ENCODE measurements at places on chromosomes 13 and 19. TPM values are rescaled to one million over a fixed set of nuclear protein-coding genes. Genes with fewer than 3 reads are reported as not detected.

TMEM272 gene
- total RNA-seq = 0.16 TPM

DNA sequence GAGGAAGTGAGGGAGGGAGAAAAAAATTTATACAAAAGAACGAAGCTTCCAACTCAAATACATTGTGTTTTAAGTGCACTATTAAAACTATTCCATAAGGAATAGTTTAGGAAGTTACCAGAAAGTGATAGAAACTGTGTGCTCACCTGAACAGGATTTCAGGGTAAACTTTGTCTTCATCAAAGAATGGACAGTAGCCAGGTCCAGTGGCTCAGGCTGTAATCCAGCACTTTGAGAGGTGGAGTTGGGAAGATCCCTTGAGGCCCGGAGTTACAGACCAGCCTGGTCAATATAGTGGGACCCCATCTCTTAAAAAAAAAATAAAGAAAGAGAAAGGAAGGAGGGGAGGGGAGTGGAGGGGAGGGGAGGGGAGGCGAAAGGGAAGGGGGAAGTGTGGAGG lies 13.0 kb upstream of the CDADC1 start:
- no peak for DNase-seq

- no peak for DNase-seq
These were observed 50.0 kb downstream of the LATS2 start for GRCh38 chr13:21011378-21011777.

GRCh38 chr19:33402421-33403220 lies 29.1 kb downstream of the CEBPG start:
- DNase-seq = no peak

- no peak for DNase-seq
These were observed 913.8 kb upstream of the SLITRK5 start for GRCh38 chr13:86757236-86757978.

DNA sequence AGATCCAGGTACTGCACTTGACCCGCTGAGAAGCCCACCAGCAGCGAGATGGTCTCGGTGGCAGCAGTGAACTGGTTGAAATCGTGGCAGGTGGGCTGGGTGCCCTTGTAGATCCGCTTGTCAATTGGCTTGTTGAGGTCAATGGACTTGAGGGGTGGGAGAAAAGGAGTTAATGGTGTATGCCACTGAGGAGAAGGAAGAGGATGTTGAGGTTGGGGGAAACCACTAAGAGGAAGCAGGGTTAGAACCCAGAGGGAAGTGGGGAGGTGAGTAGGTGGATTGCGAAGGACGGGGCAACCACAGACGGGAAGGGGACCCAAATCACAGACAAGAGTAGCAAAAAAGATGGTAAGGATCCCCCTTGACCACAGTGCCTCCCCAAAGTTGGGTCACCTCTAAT lies 1.7 kb downstream of the DMWD start:
- DNase-seq = no peak

DNA sequence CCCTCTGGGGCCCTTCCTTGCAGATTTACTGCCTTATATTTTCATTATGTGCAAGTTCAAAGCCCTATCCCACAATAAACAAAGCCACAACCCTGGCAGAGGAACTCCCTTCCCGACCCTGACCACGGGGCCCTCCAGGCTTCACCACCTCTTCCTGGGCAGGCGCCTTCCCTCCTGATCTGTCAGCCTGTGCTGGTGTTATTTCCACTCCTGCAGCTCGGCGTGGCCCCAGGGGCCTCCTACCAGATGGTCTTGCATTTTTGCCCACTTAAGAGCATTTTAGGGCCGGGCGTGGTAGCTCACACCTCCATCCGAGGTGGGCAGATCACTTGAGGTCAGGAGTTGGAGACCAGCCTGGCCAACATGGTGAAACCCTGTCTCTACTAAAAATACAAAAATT lies 22.8 kb downstream of the SLC15A1 start:
- no peak for DNase-seq

CEACAM8 gene
- not detected for total RNA-seq

DNA sequence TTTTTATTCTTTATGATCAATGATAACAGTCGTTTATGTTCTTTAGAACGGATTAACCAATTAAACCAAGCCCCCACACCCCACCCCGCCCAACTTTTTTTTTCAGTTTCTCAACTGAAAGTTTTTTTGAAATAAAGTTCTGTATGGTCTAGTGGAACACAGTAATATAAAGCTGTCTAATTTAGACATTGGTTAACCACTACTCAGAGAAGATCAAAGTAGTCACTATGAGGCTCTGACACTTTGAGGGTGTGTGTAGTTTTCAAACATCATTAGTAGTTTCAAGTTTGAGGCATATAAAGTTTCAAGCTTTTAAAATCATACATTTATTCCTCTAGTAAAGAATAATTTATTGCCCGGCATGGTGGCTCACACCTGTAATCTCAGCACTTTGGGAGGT lies 413.2 kb downstream of the EFNB2 start:
- DNase-seq = no peak

- no peak for DNase-seq
These were observed 281.6 kb downstream of the DNAJC15 start for GRCh38 chr13:43304945-43305344.

DNA sequence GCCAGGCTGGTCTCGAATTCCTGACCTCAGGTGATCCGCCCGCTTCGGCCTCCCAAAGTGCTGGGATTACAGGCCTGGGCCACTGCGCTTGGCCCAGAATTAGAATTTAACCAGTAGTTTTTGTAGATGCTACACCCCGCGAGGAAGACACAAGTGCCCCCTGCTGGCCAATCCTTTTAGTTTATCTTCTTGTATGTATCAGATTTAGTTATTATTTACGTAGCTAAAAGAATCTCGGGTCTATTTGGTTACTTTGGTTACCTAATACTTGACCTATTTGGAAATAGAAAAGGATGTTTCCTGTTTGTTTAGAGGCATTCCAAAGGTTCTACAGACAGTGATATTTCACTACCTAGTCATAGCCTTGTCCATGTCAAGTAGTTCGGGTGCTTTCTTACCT lies 22.0 kb downstream of the MUC16 start:
- DNase-seq = no peak

KLK3 gene
- total RNA-seq = not detected

DNA sequence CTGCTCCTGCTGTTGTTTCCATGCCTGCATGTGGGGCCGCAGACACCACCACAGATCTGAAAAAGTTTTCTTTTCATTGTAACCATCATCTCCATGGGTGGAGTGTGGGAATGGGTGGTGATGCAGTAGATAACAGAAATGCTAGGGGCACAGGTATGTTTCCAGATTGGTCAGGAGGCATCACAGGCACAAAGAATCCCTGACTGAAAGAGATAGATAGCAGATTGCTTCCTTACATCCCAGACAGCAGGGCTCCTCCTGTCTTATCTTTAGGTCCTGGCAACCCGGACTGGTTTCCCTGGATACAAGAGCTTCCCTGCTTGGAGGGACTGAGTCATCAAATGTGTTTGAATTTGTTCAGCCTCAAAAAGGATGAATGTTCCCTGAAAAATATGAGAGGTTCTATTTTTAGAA lies 1937.6 kb downstream of the PCDH9 start:
- DNase-seq = no peak

DNA sequence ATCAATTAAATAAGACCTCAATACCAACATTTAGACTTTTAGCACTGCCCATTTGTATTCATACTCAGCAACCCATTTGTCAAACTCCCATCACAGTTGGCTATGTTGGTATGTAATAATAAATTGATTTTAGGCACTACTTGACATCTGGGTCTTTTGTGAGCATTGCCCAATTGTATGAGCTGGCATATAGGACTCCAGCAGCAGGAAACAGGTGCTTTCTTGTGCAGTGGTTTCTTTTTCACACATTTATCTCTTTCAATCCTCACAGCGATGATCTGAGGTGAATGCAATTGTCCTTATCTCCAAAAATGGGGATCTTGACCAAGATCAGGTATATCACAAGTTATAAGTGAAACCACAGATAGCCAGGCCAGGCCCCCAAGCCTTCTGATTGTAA lies 96.9 kb upstream of the OXGR1 start:
- DNase-seq = no peak

DNA sequence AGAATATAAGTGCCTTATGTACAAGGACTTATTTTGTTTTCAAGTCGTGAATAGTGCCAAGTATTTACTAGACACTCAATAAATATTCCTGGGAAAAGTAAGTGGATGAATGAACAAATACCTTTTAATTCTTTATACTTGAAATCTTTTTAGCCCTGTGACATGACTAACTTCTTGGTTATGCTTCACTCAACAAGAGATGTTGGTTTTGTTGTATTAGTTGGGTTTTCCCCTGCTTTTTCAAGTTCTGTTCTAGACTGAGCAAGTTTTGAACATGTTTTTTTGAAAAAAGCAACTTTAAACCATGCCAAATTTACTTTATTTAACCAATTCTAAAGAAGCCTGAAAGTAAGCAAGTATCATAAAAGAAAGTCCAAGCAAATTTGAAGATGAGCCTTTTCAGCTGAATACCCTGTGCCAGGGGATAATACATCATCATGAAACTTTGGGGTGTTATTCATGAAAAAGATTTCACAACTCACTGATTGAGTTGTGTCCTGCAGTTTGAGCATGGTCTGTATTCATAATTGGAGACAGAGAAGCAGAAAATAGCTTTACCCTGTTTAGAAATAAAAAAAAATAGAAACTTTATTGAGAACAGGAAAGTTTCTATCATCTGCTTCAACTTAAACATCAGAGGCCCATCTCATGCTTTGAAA lies 11.1 kb downstream of the LMO7 start:
- DNase-seq = no peak

- DNase-seq = no peak
These were observed 70.7 kb upstream of the ANKRD10 start for GRCh38 chr13:110985541-110985940.

DNA sequence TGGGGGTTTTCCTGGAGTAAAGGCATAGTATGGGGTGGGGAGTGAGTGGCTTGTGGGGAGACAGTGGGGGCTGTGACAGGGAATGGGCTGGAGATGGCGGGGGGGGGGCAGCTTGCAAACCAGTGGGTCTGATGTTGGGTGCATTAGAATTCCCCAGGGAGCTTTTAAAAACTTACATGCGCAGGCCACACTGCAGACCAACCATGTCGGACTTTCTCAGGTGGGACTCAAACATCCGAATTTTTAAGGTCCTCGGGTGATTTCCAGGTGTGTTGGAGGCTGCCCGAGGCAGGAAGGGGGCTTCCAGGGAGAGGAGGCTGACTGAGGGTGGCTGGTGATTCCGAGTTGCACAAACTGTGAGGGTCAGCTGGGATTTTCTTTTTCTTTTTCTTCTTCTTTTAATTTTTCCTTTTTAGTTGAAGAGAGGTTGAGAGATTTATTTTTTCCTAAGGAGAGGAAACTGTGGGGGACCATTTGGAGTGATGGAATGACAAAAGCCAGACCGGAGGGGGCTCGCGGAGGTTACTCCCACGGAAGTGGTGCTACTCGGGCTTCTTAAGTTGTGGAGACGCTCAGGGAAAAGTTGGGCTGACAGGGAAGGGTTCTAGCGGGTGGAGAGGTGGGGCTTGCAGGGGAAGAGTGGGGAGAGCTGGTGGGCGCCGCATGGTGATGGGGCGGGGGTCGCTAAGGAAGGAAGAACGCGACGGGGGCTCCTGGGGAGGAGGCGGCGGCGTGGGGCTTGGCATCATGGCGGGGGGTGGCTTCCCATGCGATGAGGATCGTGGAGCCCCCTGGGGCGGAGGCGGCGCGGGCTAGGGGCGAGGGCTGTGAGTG lies 997 bp upstream of the CACNG8 start:
- no peak for DNase-seq

DNA sequence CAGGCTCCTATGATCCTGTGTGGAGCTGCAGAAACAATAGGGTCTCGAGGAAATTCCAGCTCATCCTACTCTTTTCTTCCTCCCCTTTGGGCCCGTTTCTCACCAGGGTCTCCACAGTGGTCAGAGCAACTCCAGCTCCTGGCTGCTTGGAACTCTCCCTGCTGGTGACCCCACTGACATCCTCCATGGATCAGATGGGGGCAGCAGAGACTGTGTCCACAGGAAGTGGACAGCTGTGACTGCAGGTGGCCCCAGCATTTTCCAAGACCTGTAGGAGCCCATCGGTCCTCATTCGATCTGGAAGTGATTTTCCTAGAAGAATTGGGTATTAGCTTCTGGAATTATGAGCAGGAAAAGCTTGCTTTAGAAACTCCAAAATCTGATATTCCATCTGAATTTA lies 208.5 kb downstream of the ZNF536 start:
- DNase-seq = no peak

DNA sequence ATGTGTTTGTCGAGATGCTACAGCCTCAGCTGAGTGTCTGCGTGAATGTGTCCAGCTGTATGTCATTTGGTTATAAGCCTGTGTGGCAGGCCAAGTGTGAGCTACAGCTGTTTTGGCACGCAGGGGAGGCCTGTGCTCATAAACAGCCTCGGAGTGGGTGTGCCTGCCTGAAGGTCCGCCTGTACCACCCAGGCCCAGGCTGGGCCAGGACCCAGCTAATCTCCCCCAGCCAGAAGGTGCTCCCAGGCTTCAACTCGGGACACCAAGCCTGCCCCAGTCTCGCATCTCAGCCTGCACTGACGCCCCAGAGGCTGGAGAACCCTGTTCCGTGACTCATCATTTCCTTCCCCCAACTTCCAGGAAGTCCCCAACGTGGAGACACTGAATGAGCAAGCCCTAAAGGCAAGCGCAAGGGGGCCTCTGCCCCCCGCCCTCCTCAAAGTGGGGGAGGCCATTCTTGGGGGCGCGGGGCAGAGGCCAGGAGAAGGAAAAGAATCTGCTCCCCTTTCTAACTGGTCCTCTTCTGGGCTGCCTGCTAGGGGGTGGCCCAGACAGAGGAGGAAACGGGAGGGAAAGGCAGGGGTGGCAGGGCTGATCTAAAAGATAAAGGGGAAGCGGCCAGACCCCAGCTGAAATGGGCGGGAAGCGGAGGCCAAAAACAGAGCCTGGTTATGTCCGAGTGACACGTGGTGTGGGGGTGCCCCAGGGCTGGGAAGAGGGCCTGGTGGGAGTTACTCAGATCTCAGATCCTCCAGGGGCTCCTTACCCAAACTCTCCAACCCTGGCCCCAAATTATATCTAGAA lies 2.0 kb downstream of the SLC1A5 start:
- peak; percentile 69 for DNase-seq

MYO1F gene
- 13.9 TPM for total RNA-seq

DNA sequence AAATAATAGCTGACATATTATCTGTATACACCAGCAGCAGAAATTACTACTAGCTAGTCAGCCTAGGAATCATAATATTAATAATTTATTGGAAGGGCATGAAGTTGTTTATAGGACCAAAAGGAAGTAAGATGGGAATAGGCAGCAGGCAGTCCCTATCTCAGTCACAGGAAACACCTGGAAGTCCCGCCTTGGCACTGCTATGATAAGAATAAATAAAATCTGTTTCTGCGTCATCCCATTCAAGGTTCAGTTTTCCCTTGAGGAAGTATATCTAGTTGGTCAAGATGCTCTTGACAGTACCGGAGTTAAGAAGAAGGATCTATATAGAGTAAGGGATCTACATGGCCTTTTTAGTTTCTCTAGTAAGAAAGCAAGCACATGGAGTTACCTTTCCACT lies 830.8 kb downstream of the DIAPH3 start:
- no peak for DNase-seq

- DNase-seq = no peak
These were observed 20.4 kb upstream of the OBI1 start for GRCh38 chr13:78679329-78679728.

RPL18 gene
- total RNA-seq = 1,539 TPM

DLL3 gene
- total RNA-seq = 0.24 TPM

CEACAM3 gene
- total RNA-seq = not detected

Data from omental fat pad (tissue), 4 donors.